SW 1271 (cell line): ENCODE measurements at places on chromosomes 2 and 18.
A peak's percentile ranks its signal among the peaks of the same experiment; 100 is the strongest.

DNA sequence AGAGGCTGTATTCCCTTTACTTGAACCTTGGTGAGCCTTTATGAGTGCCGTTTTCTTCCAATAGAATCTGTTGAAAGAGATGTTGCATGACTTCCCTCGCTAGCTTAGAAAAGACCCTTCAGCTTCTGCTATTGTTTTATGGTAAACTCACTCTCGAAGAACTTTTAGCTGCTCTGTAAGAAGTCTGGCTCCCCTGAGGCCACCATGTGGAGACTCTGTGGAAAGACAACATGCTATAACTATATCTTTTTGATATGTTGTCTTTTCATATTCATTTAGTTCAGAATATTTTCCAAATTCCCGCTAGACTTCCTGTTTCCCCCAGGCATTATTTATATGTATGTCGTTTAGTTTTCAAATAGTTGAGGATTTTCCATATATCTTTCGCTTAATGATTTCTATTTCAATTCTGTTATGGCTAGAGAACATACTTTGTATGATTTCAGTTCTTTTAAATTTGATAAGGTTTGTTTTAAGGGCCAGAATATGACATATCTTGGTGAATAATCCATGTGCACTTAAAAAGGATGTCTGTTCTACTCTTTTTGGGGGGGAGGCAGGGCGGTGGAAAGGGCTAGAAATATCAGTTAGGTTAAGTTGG is 64.1 kb downstream of the PTPN4 start:
- no peak for DNase-seq

- DNase-seq = no peak
Measured at GRCh38 chr2:43010438-43011157, 215.8 kb downstream of the ZFP36L2 start.

DNA sequence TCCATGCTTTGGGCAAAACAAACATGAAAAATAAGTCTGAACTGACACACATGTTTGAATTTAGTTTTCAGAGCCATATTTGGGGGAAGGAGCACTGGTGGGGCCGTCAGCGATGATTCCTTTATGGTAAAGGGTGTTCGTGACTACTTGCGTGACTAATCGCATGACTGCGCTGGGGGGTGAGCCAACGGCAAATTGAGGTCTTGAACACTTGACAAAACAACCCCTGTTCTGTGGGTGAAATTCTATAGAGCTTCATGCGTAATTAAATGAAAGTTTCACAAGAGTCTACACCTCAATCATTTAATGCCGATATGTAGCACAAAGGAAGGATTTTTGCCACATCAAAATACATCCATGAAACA is 127.5 kb upstream of the CYP1B1 start:
- no peak for DNase-seq

- no peak for DNase-seq
Measured at GRCh38 chr2:232980683-232981082, 32.4 kb downstream of the NGEF start.

GRCh38 chr2:176380341-176380740 is 111.1 kb downstream of the MTX2 start:
- no peak for DNase-seq

- DNase-seq = no peak
Measured at GRCh38 chr2:126359494-126359893, 296.5 kb upstream of the GYPC start.

- DNase-seq = no peak
Measured at GRCh38 chr2:10004401-10004800, 38.9 kb upstream of the KLF11 start.

GRCh38 chr2:12066116-12066515 is 319.7 kb downstream of the LPIN1 start:
- no peak for DNase-seq

- no peak for DNase-seq
Measured at GRCh38 chr18:7206217-7206616, 24.7 kb upstream of the LRRC30 start.

- DNase-seq = no peak
Measured at GRCh38 chr18:24736662-24737330, 276.4 kb downstream of the HRH4 start.

GRCh38 chr2:234577191-234577590 is 80.3 kb upstream of the ARL4C start:
- no peak for DNase-seq

DNA sequence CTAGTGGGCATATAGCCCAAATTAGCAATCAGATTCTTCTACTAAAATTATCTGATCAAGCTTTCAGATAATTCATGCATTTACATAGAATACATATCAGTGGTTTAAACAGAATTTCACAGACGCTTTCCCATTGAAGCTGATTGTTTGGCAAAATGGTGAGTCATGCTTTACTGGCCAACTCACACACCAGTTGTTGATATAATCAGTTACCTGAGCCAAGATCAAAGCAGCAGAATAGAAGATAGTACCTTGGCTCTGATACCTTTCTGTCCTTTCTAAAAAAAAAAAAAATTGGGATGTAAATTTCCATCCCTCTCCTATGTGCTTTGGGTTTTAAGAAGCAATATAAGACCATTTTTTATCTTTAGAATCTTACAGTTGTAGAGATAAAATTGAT is 178.0 kb downstream of the MCFD2 start:
- no peak for DNase-seq

GRCh38 chr18:48003426-48004349 is 73.2 kb upstream of the SMAD2 start:
- peak; percentile 45 for DNase-seq

- DNase-seq = no peak
Measured at GRCh38 chr2:43410055-43410604, 183.7 kb upstream of the ZFP36L2 start.

DNA sequence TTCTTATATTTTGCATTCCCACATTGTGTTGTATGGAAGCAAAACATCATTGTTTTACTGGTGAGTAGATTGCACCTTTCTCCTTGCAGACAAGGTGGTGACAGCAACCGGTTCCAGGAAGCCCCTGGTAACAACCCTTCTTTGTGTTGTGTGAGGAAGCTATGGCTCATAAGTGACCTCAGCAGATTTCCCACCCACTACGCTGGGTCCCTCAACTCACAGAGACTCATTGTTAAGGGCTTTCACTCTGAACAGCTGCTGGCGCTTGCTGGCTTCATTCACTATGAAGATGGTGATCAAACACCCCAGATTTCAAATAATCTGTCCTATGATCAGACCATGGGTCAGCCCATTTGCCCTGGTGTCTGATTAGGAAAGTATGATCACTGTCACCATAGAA is 53.4 kb downstream of the WIPF1 start:
- DNase-seq = no peak

DNA sequence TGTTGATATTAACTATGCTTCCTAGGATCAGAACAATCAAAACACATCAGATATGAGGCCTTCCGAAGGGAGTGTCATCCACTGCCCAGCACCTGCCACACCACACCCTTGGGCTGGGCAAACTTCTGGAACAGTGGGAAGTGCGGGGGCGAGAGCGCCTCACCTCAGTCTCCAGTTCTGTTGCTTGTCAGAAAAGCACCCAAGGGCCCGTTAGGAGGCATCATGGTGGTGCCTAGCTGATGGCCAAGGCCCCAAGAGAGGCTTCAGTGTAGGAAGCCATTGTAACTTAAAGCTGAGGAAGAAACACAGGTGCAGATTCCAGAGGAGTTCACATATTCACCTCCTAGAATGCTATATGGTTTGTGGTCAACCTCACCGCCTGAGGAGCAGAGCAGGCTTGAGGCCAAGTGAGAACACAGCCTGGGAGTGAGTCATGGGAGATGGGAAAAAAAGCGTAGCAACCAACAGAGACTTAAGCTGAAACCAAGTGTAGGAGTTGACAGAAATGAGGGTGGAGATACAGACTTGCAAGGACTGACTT is 85.1 kb upstream of the ATL2 start:
- peak; percentile 14 for DNase-seq

- DNase-seq = no peak
Measured at GRCh38 chr2:144520756-144521487, 1.0 kb upstream of the ZEB2 start.

- no peak for DNase-seq
Measured at GRCh38 chr2:105756435-105756834, 11.7 kb downstream of the NCK2 start.

DNA sequence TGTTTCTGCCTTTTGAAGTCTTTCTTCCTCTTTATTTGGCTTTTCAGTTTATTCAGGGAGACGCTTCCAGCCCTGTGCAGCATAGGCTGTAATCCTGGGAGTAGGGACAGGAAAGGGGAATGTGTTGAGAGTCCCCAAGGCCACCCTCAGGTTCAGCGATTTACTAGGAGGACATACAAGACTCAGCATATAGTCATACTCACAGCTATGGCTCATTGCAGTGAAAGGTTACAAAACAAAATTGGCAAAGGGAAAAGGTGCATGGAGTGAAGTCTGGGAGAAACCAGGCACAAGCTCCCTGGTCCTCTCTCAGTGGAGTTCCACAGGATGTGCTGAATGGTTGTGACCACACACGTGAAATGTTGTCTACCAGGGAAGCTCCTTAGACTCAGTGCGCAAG is 49.6 kb upstream of the ZNF638 start:
- DNase-seq = no peak

DNA sequence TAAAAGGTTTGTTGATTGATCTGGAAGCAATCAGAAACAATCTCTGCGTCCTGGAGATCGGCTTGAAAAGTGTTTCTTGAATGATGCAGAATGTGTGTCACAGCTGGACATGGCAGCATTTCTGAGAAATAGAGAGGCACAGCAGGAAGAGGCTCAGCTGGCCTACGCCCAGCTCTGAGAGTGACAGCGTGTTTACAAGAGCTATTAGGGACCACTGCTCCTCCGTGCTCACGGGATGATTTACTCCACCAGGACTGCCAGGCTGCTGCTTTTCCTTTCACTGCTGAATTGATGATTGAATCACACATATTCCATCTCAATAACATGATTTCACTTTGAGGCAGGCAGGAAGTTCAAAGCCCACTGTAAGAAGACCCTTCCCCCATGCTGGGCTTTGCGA is 62.8 kb downstream of the GALNT14 start:
- no peak for DNase-seq

DNA sequence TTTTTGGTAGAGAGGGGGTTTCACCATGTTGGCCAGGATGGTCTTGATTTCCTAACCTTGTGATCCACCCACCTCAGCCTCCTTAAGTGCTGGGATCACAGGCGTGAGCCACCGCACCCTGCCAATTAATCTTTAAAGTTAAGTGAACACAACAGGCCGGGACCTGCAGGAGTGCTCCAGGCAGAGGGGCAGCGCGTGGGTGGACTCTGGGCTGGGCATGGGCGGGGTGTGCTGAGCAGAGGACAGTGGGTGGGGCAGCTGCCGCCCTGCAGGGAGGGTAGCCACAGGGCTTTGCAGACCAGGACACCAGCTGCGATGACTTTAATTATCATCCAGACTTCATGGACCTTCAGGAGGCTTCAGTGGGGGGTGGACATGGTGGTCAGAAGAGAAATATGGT is 8.8 kb upstream of the GPR148 start:
- DNase-seq = no peak

- DNase-seq = no peak
Measured at GRCh38 chr2:182897137-182897536, 30.7 kb upstream of the FRZB start.

- no peak for DNase-seq
Measured at GRCh38 chr18:11121443-11121849, 27.9 kb downstream of the PIEZO2 start.

GRCh38 chr2:227163485-227163997 is 464 bp downstream of the COL4A4 start:
- DNase-seq = no peak

- no peak for DNase-seq
Measured at GRCh38 chr2:136013955-136014354, 28.5 kb upstream of the DARS1 start.

DNA sequence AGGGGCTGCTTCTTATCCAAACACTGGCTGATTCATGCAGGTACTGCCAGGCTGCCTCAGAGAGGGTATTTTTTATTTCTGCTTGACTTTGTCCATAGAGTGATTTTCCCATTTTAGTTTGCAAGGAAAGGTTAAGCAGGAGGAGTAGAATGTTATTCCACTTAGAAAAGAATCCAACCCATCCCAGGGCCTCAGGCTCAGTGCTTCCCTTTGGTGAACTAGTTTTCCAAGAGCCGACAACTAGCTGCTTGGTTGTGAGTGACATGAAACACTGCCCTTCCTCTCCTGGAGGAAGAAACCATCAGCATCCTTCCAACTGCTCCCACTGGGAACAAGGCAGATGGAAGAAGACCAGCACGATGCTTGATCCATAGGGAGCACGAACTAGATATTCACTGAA is 58.5 kb downstream of the BCL2 start:
- DNase-seq = no peak

- DNase-seq = no peak
Measured at GRCh38 chr2:239383036-239383758, 17.6 kb downstream of the HDAC4 start.

DNA sequence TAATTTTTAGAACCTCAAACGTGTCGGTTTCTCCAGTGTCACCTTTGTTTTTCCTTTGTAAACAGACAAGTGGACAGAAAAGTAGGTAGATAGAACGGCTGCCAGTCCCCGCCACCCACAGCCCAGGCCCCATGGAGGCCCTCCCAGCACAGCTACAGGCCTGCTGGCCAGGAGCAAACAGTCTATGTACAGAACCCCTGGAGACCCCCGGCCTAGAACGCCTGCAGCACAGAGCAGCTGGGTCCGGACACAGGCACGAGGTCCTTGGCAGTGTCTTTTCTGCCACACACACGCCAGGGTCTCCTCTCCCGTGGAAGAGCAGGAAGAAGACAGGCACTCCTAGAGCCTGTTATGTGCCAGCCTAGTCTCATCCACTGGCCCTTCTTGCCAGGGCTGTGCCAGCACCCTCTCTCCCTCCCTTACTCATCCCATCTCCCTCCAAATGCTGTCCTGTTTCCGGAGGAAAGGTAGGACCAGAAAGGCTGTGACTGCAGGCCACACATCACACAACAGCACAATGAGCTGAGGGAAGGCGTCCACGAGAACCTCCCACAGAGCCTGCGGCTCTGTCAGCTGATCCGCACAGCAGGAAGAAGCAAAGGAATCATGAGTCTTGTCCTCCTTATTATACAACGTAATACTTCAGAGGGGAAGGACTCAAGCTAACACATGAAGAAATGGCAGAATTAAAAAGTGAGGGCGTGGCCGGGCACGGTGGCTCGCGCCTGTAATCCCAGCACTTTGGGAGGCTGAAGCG is 7.7 kb downstream of the DTYMK start:
- DNase-seq = no peak

DNA sequence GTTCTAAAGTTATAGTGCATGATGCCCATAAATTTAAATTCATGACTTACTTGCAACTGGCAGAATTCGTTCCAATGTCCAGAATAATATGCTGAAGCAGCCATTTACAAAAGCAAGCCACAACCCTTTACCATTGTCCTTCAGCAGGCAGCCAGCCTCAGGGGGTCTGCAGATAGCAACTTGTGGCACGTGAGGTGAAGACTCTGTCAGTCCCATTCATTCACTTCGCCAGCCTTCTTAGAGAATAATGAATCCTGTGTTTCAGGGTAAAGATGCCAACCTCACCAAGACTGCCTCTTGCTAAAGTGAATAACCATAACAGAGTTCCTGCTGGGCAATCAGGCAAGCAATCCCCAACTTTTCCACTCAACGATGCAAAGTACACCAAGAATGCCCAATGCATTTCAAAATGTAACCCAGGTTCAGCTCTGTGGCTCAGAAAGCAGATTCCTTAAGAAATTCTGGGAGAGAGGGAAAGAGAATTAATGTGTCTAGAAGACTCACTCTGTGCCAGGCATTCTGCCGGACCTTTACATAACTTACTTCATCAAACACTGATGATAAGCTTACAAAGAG is 315.4 kb downstream of the NCKAP5 start:
- DNase-seq = no peak

- DNase-seq = no peak
Measured at GRCh38 chr18:5103693-5104092, 93.4 kb downstream of the AKAIN1 start.

GRCh38 chr18:10011061-10011460 is 97.2 kb downstream of the VAPA start:
- DNase-seq = no peak

- no peak for DNase-seq
Measured at GRCh38 chr2:71210292-71210691, 16.6 kb downstream of the PAIP2B start.
